Right cardiac atrium (tissue), 5 donors: ENCODE measurements at places on chromosomes 5 and 9. TPM values are rescaled to one million over a fixed set of nuclear protein-coding genes. Genes with fewer than 3 reads are reported as not detected.
A peak's percentile ranks its signal among the peaks of the same experiment; 100 is the strongest.

DNA sequence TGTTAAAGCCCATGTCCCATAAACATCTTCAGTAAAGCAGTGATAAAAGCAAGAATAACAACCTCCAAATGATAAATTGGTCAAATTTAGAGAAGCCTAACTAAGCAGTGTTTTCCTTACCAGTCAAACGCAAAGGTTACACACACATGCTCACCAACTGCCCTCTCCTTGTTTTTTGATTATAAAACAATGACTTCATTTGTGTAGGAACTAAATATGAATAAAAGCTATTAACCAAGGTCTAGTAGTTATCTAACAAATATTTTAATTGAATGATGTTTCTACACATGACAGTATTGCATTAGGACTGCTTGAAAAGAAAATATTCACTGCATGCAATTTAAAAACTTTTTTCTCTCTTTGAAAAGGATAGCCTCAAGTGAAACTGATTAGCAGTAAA lies 36.7 kb downstream of the PCA3 start:
- DNase-seq: no peak

GRCh38 chr5:150399524-150400211 lies 13.0 kb downstream of the CD74 start:
- no peak for DNase-seq

- DNase-seq: no peak
Measured at GRCh38 chr5:91345461-91345860, 37.7 kb downstream of the ARRDC3 start.

- DNase-seq: no peak
Measured at GRCh38 chr9:123583646-123584045, 227.6 kb downstream of the CRB2 start.

DNA sequence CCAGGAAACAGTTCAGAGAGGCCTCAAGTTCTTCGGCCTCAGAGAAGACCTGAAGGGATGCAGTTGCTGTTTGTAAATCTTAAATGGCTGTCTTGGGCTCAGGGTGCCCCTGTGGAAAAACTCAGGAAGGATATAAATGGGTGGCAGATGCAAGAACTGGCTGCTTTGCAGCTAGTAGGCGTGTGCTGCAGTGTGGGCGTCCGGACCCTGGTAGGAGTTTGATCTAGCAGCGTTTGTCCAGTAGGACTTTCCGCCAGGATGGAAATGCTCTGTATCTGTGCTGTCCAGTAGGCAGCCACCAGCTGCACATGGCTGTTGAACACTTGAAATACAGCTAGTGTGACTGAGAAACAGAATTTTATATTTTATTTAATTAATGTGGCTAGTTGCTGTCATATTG lies 7.7 kb downstream of the CDX1 start:
- DNase-seq: peak; percentile 14

- no peak for DNase-seq
Measured at GRCh38 chr9:126459126-126459525, 132.5 kb downstream of the MVB12B start.

DNA sequence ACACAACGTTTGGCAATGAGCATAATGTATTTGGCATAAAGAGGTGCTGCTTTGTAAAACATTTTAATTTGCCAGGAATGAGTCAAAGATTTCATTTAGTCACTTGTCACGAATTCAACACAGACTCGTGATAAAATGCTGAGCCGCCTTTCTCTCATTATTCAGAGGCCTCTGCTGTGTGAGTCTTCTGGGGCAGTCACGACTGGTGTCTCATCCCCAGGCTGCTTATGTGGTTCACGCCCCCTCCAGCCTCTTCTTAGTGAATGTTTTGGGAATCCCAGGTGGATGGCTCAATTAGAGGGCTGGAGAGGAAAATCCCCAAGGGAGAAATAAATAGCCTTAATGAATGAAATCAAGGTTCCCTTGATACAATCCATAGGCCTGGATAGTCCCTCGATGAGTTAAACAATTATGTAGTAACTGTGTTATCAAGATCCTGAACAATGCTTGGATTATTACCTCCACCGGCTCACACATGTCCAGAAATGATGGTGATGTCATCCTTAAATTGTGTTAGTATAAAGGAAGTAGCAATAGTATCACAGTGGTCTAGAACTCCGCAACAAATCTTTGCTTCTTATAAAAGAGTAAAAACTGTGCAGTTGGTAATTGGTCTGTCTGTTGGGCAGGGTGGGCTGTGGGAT lies 192.1 kb upstream of the ADAMTS16 start:
- no peak for DNase-seq

The SLC4A9 gene
- 0.26 TPM for total RNA-seq
